ENCODE measurements at places on chromosomes 2 and 18.

DNA sequence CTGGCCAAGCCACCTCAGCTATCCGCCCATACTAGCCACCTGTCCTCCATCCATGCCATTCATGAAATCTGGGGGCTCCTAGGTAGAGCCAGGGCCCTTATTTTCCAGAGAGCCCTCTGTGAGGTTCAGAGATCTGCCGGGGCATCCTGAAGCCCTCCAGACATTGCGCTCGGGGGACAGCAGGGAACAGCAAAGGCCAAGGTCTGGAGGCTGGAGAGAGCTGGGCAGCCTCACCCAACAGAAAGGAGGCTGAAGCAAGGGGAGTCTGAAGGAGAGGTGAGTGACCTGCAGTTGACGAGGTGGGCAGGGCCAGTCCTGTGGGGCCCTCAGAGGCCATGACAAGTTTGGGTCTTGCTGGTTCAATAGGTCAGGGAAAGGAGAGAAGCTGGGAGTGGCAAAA, 8.6 kb upstream of the DES start:
- no peak for DNase-seq

- DNase-seq: no peak
These were observed 39.4 kb upstream of the WIPF1 start for GRCh38 chr2:174636987-174637386.

DNA sequence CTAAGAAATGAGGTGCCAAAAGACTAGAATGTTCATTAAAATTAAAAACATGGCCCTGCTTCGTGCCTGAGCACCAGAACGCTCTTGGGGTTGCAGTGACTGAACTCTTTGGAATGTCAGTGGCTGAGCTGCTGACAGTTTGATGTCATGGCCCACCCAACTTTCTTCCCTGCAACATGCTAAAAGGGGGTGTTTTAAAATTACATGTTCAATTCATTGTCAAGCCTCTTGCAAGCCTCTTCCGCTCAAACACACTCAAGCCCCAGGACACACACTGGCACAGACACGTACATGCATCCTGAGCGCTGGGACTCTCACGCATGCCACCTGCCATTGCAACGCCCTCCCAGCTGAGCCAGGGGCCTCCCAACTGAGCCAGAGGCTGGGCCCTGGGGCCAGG, 12.6 kb downstream of the RUFY4 start:
- DNase-seq: no peak

DNA sequence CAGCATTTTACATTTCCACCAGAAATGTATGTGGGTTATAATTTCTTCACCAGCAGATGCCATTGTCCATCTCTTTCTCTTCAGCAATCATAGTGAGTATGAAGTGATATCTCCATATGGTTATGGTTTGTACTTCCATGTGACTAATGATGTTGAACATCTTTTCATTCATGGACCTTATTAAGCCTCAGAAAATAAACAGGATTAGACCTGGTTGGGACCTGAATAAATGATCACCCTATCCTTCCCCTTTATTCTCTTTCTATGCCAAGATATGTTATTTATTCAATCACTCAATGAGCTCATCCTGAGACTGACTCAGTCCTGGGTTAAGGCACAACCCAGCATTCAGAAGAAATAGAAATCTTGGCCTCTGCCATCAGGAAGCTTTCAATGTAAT, 86.6 kb downstream of the ANTXR1 start:
- DNase-seq: no peak
